ENCODE measurements at places on chromosomes 11 and 22.

DNA sequence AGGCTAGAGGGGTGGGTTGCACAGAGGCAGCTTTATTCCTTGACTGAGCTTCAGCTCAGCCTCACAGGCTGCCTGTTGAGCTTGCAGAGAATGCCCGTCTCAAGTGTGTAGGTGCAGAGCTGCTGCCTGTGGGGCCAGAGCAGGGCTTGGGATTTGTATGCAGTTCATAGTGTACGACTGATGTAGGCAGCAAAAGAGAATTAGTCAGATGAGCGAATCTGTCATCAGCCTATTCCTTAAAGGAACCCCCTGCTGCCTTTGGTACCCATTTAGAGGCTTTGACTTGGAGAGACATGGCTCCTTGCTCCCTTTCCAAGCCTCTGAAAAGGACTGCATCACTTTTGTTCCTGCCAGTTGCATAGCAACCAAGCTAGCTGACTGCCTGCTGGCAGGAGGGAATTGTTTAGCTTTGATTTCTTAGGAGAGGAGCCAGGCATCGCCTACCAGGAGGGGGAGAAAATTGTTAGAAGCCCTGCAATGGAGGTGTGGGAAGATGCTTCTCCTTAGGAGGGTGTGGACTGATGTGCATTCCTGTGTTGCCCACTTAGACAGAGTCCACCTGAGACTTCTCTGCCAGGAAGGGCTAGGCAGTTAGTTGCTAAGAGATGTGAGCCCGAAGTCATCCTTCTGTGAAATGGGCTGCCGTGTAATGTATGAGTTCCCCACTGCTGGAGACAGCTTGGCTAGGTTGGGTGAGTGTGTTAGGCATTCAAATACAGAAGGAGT is 10.9 kb downstream of the ACO2 start:
- DNase-seq, result peak; percentile 39

DNA sequence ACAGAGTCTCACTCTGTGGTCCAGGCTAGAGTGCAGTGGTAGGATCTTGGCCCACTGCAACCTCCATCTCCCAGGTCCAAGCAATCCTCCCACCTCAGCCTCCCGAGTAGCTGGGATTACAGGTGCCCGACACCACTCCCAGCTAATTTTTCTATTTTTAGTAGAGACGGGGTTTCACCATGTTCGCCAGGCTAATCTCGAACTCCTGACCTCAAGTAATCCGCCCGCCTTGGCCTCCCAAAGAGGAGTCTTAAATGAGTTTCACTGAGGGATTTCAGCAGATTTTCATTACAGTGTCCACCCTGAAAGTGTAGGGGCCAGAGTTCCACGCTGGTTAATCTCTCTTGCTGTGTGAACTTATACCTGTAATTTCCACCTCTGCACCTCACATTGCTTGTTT is 412 bp upstream of the RPS3 start:
- no peak for DNase-seq

GRCh38 chr11:124168796-124169195 is 14.3 kb upstream of the OR10D3 start:
- DNase-seq, result no peak

DNA sequence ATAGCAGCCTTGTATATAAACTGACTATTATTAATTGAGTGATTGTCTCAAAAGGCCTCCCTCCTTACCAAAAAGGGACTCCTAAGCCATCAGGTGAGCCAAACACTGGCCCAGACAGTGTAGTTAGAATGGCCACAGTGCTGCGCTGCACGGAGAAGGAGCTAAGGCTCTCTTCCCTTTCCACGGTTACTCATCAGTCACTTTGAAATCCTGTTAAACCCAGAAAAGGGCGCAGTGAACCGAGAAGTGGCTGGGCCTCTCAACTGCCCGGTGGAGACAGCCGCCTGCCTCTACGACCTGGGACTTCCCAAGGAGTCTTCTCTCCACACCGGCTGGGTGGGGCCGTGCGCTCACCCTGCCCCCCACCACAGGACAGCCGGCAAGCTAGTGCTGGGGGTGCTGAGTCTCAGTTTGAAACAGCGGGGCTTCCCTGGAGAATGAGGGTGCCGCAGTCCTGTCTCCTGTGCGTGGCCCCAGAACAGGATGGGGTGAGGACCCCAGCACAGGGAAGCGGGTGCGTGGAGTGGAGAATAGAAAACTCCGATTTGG is 1.3 kb downstream of the MYH9 start:
- DNase-seq, result no peak

DNA sequence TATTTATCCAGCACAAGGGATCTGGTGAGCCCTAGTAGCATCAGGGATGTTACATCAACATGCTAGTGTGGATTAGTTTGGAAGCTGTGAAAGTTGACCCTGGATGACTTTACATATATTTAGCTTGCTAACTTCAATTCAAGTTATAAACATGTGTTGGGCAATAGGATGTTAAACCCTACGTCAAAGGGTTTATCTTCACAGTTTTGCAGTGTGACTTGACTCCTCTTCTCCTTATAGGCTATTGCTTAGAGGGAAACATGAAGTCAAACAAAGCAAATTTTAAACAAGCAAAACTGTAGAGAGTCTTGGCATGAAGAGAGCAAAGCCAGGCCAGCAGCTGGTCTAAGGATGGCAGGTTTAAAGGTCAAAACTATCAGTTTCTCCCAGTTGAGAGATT is 11.3 kb upstream of the CTSC start:
- DNase-seq, result no peak

DNA sequence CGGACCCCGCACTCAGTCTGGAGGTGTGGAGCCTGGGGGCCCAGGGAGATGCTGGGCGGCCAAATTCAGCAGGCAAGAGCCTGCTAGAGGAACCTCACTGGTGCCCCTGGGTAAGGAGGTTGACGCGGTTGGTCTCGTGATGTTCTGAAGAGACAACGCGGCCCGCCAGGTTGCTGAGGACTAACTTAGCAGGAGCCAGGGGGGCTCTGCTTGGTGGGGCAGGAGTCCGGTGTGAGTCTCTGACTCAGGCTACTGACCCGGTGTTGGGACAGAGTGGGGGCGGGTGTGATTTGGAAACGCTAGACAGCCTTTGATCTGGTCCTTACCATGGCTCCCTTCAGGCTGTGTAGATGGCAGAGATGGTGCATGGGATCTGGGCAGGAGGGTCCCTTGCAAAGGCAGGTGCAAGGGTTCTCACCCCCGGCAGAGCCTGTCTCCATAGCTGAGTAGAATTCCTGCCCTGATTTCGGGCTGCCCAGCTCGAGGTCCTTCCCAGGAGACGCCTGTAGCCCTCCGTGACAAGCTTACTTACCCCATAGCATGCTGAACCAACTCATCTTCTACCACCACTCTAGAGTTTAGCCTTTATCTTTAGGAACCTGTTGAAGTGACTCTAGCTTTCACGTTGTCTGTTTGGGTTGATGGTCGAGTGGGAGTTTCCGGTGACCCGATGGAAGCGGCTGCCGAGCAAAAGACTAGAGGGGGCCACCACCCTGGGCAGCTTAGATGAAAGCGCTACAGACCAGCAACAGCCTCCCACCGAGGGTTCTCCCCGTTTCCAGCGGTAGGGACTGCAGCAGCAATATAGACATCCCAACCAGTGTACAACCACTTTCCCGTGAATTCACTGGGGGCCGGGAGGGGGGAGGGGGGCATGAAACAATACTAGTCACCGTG is 38.4 kb downstream of the KCNC1 start:
- no peak for DNase-seq

DNA sequence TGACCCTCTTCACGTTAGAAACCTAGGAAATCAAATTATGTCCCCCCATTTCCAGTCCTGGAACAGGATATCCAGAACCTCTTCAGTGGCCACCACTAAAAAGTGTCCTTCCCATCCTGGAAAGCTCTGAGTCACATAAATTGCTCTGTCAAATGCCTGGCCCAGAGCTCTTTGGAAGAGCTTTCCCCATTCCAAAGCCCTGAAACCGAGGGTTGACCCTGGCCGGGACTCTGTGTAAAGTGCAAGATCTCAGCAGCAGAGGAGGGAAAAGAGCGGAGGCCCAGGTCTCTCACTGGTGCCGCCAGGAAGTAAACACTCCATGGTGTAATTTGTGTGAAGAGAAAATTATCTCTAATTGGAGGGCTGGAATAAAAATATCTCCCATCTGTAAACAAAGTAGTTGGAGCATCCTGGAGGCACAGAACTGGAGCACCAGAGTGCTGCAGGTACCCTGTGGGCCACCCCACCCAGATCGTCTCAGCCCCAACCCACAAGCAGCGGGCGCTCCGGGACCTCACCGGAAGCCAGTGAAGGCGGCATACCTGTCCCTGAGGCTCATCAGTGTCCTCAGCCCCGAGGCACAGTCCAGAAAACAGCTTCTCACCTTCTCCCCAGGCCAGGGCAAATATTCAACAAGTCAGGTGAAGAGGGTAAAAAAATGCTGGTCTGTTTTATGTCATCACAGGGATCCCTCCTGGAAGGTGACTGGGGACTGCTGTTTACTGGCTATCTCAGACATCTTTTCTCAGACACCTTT is 4.7 kb upstream of the JAM3 start:
- DNase-seq, result no peak

GRCh38 chr11:84503503-84503902 is 1123.6 kb downstream of the DLG2 start:
- no peak for DNase-seq

DNA sequence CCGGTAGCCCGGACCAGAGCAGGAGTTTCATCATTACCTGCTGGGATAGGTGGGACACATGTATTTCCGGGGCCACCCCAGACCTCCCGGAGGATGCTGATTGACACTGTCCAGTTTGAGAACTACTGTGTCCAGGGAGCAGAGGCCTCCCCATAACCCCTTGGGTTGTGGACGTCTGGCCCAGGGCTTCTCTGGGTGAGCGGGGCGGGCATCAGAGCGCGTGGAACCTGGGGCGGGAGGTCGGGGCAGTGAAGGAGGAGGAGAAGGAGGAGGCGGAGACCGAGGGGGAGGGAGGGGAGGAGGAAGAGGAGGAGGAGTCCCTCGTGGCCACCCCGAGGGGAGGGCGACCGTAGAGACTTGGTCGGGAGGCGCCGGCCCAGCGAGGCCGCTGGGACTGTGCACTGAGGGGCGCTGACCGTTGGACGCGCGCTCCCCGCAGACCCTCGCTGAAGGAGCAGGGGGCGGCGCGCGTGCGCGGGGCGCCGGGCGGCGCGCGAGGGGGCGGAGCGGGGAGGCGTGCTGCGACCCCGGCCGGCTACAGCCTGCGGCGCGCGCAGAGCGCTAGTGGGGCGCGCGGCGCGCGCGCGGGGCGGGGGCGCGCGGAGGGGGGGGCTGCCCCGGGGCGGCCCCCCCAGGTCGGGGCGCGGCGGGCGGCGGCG is at the start of gene GRK3:
TSS of gene GRK3 (plus strand) at position 356 of the 659 bp plus-strand sequence. CDS start 366 bp downstream, outside the sequence.
- DNase-seq, result peak; percentile 11

GRCh38 chr11:86680716-86681482 is 8.5 kb upstream of the ME3 start:
- DNase-seq, result no peak

GRCh38 chr11:94731880-94732601 is 36.1 kb upstream of the AMOTL1 start:
- DNase-seq, result no peak

GRCh38 chr22:39254789-39255298 is 10.1 kb upstream of the PDGFB start:
- DNase-seq, result no peak

DNA sequence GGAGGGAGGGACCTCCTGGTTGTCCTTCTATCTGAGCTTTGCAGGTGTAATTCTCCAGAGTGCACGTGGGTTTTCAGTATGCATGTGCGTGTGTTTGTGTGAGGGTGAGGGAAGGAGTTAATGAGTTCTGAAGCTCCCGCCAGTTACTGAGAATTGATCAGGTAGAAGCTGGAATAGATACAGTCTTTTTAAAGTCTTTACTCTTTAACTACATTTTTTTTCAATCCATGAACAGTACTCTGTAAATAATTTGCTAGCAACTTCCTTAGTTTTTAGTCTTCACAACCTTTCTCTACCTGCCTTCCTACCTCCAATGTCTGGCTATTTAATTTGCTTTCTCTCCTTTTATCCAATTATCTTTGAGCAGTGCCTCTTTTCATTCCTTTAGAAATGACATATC is 25.5 kb downstream of the ARHGAP42 start:
- no peak for DNase-seq

DNA sequence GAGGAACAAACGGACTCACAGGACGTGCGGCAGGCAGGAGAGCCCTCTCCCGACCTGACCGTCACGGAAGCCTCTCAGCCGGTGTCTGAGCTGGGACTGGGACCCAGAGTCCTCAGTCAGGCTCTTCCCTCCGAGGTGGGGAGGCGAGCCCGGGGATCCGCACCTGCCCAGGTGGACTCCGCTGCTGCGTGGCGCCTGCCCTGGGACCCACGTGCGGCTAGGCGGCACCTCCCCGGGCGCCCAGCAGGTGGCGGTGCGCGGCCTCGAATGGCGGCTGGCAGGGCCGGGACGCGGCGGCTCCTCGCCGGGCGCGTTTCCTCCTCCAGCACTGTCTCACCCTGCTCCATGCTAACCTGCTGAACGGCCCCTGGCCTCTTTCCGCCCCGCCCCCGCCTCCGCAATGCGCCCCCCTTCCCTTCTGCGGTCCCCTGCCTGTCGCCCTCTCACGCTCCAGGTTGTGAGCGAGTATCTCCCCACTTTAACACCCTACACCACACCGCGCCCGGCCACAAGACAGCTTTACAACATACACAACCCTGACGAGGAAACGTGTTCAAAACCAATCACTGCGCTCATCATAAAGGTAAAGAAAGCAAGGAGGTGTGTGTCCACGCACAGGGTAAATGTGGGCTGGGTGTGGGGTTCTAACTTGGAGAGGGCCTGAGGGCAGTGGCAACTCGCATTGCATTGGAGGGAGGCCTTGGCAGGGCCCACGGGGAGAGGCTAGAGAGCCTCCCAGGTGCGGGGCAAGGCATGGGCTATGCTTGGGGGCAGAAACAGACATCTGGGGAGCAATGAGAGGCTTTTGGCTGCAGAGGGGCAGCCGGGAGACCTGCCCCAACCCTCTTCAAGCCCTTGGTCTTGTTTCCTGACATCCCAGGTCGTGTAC is 25.9 kb upstream of the ATXN10 start:
- DNase-seq, result no peak

DNA sequence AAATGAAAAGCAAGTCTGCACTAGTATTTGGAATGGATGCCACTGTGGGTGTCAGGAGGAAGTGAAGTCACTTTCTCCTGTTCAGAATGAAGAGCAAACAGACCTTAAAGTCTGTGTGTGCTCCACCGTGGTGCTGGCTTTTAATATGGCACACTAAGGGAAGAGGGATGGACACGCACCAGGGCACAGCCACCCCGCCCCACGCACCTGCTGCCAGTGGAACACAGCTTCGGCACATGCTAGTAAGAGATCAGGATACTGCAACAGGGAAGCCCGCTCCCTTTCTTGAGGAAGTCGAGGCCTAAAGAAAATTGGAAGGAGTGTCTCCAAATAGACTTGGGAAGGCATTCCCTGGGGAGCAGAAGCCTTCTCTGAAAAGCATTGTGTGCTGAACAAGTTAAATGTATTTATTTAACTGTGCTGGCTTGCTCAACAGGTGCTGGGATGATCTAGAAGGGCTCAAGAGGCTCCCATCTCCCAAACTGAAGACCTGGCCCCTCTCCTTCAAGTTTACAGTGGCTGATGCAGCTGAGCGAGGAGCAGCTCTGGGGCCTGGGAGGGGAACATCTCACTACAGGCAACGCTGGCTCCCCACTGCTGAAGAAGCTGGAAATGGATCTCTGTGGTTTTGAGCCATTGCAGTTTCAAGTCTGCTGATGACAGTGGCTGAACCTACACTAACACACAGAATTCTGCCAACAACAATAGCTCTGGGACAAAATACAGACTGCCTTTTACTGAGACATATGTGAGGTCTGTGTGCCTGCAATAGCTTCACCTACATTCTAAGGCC is 504.6 kb upstream of the B3GAT1 start:
- DNase-seq, result no peak

GRCh38 chr22:40276996-40277823 is 69.1 kb upstream of the ADSL start:
- DNase-seq, result no peak

GRCh38 chr11:62930157-62930556 is 9.0 kb upstream of the CHRM1 start:
- DNase-seq, result peak; percentile 11

Measured in NCI-H1694 (cell line).